ENCODE measurements at places on chromosomes 3 and 15.

- DNase-seq, result no peak
These were observed 23.5 kb downstream of the CIAO2A start for GRCh38 chr15:64070106-64070505.

DNA sequence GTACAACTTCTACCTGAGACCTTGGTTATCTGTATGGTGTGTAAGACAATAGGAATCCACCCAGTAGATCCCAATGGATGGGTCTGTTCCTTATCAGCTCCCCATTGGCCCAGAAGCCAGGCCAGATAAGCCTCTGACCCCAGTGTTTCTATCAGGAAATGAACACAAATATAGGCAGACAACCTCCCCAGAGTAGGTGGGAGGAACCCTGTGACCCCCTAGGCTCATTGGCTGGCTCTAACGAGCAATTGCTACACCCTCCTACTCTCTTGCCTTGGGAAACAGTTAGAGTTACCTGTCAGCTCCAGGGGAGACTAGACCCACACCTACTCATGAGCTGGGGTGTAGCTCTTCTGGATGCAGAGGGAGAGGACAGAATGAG is 299.9 kb downstream of the UACA start:
- peak; percentile 53 for DNase-seq

GRCh38 chr15:54305138-54305537 is 326.9 kb downstream of the UNC13C start:
- no peak for DNase-seq

DNA sequence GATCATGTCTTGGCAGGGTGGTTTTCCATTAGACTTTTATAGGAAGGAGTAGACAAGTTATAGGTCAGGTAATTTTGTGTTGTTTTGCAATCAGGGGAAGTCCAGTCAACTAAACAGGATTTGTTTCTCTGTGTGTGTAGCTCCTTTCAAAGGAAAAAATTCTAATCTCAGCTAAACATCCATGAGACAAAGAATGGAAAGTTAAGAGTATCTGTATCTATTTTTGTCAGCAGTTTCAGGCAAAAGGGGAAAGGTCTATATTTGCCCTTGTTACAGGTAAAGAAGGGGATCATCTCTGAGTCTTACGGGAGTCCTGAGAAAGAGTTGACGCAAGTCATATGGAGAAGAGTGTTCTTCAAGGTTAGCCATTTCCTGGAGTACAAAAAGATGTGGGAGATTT is 79.3 kb downstream of the GAP43 start:
- DNase-seq, result no peak

- no peak for DNase-seq
These were observed 178.5 kb upstream of the P2RY1 start for GRCh38 chr3:152656214-152656971.

GRCh38 chr15:68303134-68303533 is 25.6 kb downstream of the FEM1B start:
- DNase-seq, result no peak

- no peak for DNase-seq
These were observed 4.7 kb downstream of the KY start for GRCh38 chr3:134646086-134646485.

GRCh38 chr15:83164111-83164770 is 43.4 kb downstream of the HDGFL3 start:
- DNase-seq, result no peak

DNA sequence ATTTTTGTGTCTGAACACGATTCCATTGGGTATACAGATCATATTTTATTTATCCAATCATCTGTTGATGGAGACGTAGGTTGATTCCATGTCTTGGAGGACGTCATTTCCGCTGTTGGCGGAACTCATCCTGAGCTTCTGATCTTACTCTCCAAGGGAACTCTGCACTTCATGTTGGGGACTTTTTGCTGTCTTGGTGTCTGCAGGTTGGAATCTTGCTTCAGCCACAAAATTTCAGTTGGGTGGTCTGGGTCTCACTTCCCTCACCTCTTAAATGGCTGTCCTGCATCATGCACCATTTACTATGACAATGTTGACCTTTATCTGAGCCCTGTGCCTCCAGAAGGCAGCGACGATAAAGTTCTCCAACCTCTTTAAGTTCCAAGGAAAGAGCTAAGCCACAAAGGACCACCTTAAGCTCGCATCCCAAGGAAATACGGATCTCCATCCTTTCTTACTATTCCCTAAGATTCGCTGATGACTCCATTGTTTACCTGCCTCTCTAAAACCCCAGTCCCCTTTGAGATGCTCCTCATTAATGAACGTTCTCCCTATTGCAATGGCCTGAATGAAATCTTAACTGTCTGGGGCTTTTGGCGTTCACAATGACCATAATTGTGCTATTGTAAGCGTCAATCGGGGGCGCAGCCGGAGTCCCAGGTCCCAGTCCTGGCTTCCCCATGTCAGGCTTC is 23.1 kb upstream of the RNU6-1 start:
- DNase-seq, result peak; percentile 48

- DNase-seq, result no peak
These were observed 36.6 kb downstream of the AMOTL2 start for GRCh38 chr3:134337511-134338200.

DNA sequence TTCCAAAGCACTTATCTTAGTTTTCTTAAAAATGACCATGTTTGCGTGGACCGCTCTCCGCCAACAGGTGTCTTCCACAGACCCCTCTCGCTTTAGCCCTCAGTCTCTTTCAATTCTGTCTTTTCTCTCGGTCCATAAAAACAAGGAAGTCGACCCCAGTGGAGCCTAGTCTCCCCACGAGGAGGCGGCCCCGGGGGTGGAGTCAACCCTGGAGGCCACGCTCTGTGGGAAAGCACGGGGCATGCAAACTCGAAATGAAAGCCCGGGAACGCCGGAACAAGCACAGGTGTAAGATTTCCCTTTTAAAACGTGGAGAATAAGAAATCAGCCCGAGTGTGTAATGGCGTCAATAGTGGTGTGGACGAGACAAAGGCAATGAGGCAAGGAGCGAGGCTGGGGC is 49.1 kb downstream of the EBLN2 start:
- no peak for DNase-seq

- DNase-seq, result no peak
These were observed 19.9 kb upstream of the TNFAIP8L3 start for GRCh38 chr15:51114437-51115119.

GRCh38 chr15:100140527-100141308 is 201.1 kb downstream of the ADAMTS17 start:
- no peak for DNase-seq

- no peak for DNase-seq
These were observed 92.9 kb downstream of the RAB11A start for GRCh38 chr15:65962187-65962586.

DNA sequence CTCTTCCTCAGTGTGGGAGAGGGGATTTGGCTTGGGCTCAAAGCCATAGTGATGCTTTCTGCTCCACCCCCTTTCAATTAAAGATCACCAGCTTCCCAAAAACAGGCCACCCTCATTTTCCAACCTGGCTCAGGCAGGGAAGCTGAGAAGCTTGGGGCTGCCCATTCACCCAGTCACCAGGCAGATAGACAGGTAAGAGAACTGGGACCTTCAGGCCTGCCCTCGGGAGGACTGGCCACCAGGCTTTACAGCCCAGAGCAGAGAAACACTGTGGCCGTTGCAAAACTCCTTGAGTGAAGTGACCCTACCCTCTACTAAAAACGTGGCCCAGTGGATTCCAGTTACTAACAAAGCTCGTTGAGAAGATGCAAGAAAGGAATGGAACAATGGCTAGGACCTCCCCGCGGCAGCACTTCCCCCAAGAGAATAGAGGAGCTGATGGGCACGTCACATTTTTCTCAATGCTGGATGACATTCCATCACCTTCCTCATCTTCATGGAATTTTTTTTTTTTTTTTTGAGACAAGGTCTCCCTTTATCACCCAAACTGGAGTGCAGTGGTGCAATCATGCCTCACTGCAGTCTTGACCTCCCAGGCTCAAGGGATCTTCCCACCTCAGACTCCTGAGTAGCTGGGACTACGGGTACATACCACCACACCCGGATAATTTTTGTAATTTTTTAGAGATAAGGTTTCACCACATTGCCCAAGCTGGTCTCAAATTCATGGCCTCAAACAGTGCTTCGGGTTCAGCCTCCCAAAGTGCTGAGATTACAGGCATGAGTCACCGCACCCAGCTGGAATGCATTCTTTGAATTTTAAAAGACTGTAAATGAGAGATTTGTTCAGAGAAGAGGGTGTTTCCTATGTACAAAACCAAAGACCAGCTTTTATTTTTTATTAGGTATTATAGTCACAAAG is 37.9 kb downstream of the LIPC start:
- DNase-seq, result no peak

- DNase-seq, result no peak
These were observed 186.9 kb upstream of the TLE3 start for GRCh38 chr15:70284438-70285214.

- no peak for DNase-seq
These were observed 30.4 kb downstream of the SKIL start for GRCh38 chr3:170387950-170388349.

GRCh38 chr3:46561951-46562350 is 4.2 kb downstream of the LRRC2 start:
- DNase-seq, result no peak

DNA sequence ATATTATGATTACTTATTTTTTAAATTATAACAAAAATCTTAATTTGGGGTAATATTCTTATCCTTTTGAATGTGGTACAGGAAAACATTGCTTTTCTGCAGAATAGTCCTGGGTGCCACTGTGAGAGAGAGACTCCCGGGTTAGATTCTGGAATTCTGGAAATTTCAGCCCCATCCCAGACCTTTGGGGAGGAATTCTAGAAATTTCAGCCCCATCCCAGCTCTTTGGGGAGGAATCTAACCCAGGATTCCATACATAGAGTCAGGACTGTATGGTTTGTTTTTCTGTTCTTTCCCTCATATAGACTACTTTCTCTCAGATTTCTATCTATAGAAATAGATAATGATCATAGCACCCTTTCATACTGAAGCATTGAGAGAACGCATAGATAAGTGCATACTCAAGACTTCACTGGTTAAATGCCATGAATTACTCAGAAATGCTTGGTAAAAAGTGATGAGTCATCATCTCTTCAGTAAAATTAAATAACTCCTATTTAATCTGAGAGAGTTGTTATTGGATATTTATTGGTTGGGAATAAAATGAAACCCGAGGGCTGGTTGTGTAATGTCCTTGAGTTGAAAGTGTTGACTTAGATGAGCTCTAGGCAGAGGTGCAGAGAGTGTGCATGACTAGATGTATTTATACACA is 8.3 kb downstream of the EIF2AK4 start:
- no peak for DNase-seq

GRCh38 chr3:144127700-144128099 is 156.1 kb downstream of the DIPK2A start:
- no peak for DNase-seq

DNA sequence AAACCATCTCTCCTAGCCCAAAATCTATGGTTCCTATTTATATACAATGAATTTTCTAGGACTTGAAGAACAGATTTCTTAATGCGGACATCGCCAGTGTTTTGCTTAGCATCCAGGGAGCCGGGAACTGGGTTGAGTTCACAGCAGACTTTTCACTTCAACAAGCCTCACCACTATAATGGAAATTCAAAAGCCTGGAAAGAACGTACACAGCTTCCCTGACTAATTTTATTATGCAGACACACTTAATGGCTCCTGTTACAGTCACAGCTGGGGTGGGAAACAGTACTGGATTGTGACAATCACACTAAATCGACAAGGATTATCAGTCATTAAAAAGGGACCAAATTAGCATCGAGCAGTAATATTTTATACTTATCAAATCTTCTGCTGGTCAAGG is 129.2 kb upstream of the BNIP2 start:
- no peak for DNase-seq

GRCh38 chr15:44045217-44045616 is 149.9 kb downstream of the FRMD5 start:
- DNase-seq, result no peak

- no peak for DNase-seq
These were observed 8.7 kb downstream of the NPTN start for GRCh38 chr15:73624530-73624929.

GRCh38 chr3:109731639-109732473 is 394.5 kb upstream of the DPPA4 start:
- peak; percentile 12 for DNase-seq

DNA sequence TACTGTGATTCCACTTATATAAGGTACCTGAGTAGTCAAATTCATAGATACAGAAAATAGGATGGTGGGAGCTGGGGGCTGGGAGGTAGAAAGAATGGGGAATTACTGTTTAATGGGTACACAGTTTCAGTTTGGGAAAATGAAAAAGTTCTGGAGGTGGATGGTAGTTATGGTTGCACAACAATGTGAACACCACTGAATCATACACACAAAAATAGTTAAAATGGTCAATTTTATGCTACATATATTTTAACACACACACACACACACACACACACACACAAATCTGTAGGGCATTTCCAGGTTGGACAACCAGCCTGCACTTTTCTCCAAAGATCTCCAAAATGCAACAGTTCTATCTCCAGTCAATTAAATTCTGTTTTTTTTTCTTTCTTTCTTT is 1.4 kb downstream of the CCDC32 start:
- no peak for DNase-seq

DNA sequence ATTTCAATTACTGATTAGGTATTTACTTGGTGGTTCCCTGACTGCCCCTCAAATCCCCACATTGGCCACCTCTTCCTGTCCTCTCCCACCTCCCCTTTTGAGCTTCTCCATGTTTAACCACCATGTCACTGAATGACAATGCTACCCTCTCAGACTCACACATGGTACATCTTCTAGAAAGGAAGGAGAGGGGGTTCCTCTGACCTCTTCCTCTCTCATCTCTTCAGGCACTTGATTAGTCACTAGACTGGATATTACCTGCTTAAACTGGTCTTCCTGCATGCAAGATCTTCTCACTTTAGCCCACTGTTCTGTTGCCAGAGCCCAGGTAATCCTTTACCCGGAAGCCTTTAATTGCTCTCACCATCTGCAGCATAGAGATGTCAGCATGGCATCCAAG is 64.9 kb downstream of the DIPK2A start:
- DNase-seq, result no peak

- DNase-seq, result no peak
These were observed 121.5 kb downstream of the SLC9A9 start for GRCh38 chr3:143726727-143727126.

DNA sequence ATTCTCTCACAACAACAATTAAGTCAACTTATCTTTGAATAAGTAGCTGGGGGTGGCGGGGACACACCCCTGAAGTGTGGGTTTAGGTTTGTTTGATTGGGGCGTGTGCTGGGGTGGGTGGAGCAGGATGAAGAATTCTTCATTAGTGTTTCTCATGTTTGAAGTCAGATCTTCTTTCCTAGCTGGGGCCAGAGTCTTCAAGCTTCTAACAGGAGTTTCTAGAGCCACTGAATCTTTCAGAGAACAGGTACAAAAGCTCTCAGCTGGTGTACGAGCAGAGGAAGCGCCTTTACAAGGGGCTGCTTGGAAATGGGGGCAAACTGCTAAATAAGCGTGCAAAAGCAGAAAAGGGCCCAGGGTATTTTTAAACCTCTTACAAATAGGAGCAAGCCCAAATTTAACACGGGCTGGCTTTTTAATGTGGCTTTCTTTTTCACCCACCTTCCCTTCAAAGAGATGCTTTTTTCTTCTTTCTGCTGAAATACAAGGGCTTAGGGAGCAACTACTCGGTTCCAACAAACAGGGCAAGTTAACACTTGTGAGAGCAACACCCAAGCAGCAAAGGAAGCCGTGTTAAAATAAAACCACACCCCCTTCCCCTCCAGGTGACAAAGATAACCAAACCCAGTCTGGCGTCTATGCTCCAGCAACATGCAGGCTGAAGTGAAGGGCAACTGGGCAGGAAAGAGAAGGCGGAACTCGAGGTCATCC is 86.9 kb upstream of the RASGRP1 start:
- no peak for DNase-seq
